NCI-H1105 treated with DMSO at 0.1 percent for 48 hours (cell line): ENCODE measurements at places on chromosomes 6 and 20.

- DNase-seq = no peak
Measured at GRCh38 chr20:10788055-10788454, 114.3 kb upstream of the JAG1 start.

- DNase-seq = no peak
Measured at GRCh38 chr20:51322164-51322707, 220.3 kb downstream of the NFATC2 start.

DNA sequence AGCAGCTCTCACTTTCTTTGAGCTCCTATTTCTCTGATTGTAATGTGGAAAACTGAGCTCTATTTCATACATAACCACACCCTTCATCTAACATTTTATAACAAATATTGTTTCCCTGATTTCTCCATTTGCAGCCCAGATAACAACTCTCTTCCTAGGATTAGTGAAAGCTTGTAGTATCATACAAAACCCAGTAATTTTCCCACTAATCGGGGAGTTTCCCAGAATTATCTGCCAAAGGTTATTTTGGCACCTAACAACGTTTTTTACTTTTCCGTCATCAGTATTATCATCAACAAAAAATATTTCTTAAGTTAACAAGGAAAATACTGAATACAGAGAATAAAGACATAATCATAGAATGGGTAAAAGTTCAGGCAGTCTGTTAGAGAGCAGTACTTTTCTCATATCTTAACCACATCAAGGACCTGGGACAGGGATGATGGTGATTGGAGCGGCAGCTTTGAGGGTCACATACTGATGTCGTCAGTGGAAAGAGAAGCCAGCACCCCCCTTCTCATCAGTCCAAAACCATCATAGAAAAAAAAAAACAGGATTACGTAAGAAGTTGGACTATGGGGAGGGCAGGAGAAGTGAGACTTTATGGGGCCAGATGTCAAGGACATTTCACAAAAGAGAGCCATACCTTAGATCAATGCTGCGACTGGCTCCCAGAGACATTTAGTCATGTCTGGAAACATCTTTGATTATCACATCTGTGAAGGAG is 166.1 kb upstream of the TNFAIP3 start:
- no peak for DNase-seq

GRCh38 chr20:41672282-41672681 is 54.1 kb upstream of the CHD6 start:
- DNase-seq = no peak

DNA sequence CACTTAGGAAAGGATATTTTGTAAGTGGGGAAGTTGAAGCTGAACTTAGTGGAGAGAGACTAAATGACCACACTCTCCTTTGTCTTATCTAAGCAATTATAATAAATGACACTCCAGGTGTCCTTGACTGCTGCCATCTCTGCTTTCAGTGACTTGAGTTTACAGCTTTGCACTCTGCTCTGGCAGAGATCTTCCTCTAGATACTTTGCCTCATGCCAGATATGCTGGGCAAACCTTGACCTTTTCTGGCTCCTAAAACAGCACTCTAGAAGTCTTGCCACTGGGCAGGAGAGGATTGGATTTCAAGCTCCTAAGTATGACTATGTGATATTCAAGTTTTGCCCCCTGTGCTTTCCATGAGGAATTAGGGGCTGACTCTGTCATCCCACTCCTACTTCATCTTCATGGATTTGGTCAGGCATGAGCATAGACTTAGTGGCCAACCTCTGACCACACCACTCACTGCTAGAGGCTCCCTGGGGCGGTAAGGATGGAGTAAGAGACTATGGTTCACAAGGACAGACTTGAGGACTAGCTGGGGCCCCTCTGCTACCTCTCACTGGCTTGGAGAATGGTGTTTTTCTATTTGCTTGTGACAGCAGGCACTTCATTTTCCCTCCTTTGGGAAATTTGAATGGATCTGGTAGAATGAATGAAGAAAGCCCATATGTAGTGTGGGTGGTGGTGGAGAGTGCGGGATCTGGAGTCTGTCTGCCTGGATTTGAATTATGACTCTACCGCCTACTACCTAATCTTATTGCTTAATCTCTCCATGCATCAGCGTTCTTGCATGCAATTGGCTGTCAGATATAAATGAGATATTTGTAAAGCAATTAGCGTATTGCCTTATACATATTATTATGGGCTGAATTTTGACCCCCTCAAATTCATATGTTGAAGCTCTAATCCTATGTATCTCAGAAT is 191.4 kb downstream of the REV3L start:
- DNase-seq = no peak

DNA sequence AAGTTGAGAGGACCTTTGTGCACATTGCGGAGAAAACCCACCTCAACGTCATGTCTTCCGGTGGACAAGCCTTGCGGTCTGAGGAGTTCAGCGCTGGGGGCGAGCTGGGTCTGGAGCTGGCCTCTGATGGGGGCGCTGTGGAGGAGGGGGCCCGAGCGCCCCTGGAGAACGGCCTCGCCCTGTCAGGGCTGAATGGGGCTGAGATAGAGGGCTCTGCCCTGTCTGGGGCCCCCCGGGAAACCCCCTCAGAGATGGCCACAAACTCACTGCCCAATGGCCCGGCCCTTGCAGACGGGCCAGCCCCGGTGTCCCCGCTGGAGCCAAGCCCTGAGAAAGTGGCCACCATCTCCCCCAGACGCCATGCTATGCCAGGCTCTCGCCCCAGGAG is 14.6 kb upstream of the SLC22A7 start:
- no peak for DNase-seq

GRCh38 chr20:49676581-49677291 is 36.9 kb downstream of the B4GALT5 start:
- DNase-seq = no peak

- no peak for DNase-seq
Measured at GRCh38 chr20:8427419-8428040, 295.5 kb downstream of the PLCB1 start.

GRCh38 chr6:122649701-122650100 is 39.5 kb downstream of the PKIB start:
- DNase-seq = no peak
